ENCODE measurements at places on chromosomes 3 and 15. TPM values are rescaled to one million over a fixed set of nuclear protein-coding genes. Genes with fewer than 3 reads are reported as not detected.

Gene IL17RD
- total RNA-seq = 2.3 TPM

DNA sequence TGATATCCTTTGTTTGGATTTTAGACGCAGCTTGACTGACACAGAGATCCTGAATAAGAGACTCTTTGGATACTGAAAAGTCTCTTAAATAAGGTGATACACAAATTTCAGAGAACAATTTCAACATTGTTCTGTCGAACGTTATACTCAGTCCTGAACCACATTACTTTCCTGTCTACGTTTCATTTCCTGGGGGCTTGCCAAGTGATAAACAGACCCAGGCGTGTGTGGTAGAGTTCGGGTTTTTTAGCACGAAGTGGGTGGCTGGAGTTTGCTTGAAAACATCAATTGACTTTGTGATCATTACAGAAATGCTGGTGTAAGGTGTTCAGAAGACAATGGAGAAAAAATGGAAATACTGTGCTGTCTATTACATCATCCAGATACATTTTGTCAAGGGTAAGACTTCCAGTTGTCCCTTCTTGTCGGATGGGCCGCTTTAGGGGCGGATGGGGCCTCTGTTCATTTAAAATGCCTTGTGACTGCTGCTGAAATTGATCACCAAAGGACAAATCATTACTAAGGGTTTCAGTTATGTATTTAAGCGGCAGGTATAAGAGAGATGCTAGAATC is at the start of gene CD96:
Gene CD96, plus strand, starts transcription at position 287 of the 573 bp plus-strand sequence. Its CDS starts 52 bp downstream, at position 339.
- peak; percentile 12 for DNase-seq

DNA sequence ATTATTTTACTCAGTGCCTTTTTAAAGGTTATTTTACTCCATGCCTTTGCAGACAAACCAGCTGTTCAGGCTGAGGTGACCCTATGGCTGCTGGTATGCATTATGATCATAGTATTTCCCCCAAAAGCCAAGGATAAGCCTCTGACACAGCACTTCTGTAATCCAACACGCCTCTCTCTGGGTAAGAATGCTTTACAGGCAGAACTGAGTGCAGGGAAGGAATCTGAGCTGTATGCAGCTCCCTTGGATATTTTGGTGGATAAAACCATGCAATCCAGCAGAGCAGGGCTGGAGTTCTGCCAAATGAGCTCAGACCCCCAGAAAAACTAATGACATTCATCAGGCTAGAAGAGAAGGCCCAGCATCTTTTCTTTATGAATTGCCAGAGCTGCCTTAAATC is 11.7 kb upstream of the MAP1A start:
- DNase-seq = no peak

GRCh38 chr3:42653560-42654330 is at the start of gene ZBTB47:
Gene ZBTB47 (plus strand): TSS chr3:42653697. CDS start chr3:42658356, 4,659 bp downstream.
- DNase-seq = peak; percentile 42

DNA sequence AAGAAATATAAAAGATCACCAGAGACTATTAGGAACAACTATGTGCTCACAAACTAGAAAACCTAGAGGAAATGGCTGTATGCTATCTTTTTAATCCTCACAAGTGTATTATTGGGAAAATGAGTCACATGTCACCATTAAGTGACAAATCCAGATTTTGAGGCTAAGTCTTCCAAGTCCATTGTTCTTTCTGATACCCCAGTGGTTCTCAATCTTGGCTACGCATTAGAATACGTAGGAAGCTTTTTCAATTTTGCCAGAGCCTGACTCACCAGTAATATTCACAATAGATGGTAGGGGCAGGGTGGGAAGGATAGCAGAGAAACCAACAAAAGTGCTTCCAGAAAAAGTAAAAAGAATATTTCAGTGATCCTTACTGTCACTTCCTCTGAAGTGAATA is 117.0 kb downstream of the FILIP1L start:
- DNase-seq = no peak

DNA sequence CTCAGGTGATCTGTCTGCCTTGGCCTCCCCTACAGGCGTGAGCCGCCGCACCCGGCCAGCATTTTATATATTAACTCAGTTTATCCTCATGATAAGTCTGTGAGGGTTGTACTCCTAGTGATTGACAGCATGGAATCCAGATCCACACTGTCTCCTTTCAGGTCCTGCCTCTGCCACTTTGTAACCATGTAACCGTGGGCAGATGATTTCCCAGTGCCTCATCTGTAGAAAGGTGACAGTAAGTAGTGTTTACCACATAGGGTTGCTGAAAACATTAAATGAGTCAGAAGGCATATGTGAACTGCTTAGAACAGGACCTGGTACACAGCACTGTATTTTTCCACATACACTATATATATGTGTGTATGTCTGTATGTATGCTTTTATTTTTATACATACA is 2.4 kb downstream of the FYTTD1 start:
- DNase-seq = no peak

DNA sequence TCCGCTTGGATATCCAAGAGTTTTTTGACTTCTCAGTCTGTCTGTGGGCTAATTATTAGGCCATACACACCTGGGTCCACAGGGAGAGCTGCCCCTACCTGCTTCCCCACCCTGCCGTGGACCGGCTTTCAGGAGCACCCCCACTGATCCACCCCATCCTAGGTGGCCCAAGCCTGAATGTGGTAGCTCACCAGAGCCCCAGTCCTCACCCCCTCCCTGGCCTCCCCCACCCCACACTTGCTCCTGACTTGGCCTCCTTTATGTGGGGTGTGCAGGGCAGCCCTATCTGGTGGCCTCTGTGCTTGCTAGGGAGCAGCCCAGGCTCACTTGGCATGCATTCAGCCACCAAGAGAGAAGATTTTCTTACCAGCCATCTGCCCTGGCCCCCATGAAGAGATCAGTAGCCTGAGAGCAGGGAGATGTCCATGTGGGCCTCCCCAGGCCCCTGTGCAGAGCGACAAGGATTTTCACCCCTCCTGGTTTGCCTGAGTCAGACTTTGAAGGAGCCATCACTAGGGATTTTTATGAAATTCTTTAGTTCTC is 11.2 kb downstream of the LRRK1 start:
- no peak for DNase-seq

DNA sequence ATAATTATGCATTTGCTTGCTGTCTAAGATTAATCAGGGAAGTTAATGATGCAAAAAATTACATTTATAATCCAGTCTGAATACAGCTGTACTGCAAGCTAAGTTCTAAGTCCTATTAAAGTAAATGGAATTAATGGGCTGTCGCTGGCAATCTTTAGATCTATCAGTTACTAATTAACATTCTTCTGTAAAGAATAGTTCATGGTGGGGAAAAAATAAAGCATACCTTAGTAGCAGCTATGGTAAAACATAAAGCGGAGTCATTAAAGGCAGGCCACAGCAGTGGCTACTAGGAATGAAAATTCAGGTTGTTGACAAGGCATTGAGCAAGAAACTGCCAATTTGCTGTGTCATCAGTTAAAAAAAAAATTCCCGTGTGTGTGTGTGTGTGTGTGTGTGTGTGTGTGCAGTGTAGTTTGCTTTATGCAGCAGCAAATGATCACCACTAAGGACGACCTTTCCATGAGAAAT is 129.8 kb downstream of the ZNF385D start:
- no peak for DNase-seq

Gene MUC13
- total RNA-seq = 1.6 TPM

Gene ZBTB47
- 20.4 TPM for total RNA-seq

Gene SCAANT1
- not detected for total RNA-seq

GRCh38 chr3:194205675-194206133 is 69.8 kb downstream of the HES1 start:
- DNase-seq = peak; percentile 31

- no peak for DNase-seq
Measured at GRCh38 chr3:33729993-33730392, 11.9 kb upstream of the CLASP2 start.

Gene EFCAB12
- 1.3 TPM for total RNA-seq

DNA sequence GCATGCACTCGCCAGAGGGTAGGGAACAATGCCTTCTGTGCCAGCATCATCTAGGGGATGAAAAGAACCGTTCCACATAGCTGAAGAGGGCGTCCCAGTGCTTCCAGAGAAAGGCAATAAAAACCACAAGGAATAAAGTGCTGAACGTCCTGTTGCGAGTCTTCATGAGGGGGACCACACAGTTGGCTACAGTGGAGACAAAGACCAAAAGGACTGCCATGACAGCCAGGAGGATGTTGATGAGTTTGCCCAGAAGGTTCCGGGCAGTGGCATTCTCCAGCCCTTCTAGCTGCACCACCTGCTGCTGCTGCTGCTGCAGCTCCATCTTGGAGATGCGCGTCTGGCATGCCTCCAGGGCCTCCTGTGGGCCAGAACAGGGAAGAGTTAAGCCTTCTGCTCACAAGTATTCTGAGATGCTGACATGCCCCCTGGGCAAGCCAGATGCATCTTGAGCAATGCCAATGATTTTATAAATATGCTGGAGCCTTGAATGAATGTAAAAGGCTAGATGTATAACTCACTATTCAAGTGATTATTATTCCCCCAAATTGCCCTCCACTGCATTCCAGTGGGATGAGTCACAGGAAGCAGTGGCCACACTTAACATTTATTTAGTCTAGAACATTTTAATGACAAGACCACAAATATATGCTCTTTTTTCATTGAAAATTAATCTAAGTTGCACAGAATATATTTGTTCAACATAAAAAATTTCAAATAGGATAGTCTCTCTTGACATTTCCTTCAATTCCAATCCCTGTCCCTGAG is 45.1 kb upstream of the PLXND1 start:
- no peak for DNase-seq

Gene CRYGS
- total RNA-seq = 3.6 TPM

- DNase-seq = no peak
Measured at GRCh38 chr15:67290319-67290718, 35.7 kb downstream of the IQCH start.

DNA sequence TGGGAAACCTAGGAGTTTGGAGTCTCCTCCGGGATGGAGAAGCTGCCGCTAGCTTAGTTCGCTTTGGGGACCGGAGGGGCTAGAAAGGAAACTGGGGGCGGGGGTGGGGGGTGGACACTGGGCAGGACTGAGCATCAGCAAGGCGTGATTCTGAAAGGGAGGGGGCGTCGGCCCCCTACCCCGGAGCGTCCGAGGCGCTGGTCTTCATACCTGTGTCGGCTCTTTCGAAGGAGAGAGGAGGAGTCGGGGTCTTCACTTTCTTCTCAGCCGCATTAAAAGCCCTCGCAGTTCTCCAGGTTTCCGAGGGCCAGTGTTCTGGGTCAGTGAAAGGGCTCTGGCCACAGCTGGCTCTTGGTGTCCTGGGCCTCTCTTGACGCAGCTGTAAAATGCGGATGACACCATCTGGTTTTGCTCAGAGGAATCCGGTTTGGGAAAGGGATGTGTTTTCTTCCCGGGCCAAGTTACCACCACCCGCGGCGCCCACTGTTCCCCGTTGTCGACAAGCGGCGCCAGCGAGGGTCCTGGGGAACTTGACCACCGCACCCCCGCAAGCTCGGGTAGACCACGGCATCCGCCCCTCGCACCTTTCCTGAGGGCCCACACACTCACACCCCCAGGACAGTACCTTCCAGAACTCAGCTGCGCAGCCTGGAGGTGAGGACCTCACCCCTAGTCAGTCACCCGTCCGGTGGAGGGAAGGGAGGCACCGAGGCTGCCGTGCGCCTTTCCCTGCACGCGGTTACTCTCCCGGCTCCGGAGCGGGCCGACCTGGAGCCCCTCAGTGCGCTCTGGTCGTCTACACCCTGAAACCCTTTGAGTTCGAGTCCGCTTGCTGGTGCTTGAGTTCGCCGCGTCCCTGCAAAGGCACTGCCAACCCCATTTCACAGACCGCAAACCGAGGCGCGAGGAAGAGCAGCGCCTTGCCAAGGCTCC is 660 bp downstream of the CCK start:
- no peak for DNase-seq

Gene LARP6
- 20.0 TPM for total RNA-seq

GRCh38 chr3:9875448-9875847 is 4.6 kb downstream of the CIDEC start:
- DNase-seq = no peak

All from body of pancreas (tissue), 4 donors.